ENCODE measurements at places on chromosomes 1 and 21. TPM values are rescaled to one million over a fixed set of nuclear protein-coding genes. Genes with fewer than 3 reads are reported as not detected.

Gene RHCE
- not detected for polyA plus RNA-seq

Gene ZNF593OS
- polyA plus RNA-seq, result 0.50 TPM

Gene TMEM82
- polyA plus RNA-seq, result 25.3 TPM

Gene RIPPLY3
- not detected for polyA plus RNA-seq

Gene NOS1AP
- polyA plus RNA-seq, result 1.8 TPM

- H3K27ac ChIP-seq, result peak overlapping the region; percentile 63
- no peak for DNase-seq
Measured at GRCh38 chr1:3857791-3858129, 484 bp downstream of the DFFB start.

Gene ATP1A4
- 0.24 TPM for polyA plus RNA-seq

Gene TGFB2
- polyA plus RNA-seq, result not detected

Gene CLDN17
- not detected for polyA plus RNA-seq

GRCh38 chr1:25770541-25771220, 29.3 kb upstream of the SELENON start:
- H3K4me1 ChIP-seq, result peaks cover 6% of the 10 kb centered on the region
- H3K27me3 ChIP-seq, result no peaks in the 10 kb centered on the region
- H3K4me3 ChIP-seq, result no peak overlapping the region
- no peak for DNase-seq
- H3K27ac ChIP-seq, result peak overlapping the region; percentile 83

Gene KCNJ9
- not detected for polyA plus RNA-seq

- no peaks in the 10 kb centered on the region for H3K27me3 ChIP-seq
- H3K4me1 ChIP-seq, result peaks cover 3% of the 10 kb centered on the region
Measured at GRCh38 chr1:56755911-56756310, 63.3 kb downstream of the FYB2 start.

DNA sequence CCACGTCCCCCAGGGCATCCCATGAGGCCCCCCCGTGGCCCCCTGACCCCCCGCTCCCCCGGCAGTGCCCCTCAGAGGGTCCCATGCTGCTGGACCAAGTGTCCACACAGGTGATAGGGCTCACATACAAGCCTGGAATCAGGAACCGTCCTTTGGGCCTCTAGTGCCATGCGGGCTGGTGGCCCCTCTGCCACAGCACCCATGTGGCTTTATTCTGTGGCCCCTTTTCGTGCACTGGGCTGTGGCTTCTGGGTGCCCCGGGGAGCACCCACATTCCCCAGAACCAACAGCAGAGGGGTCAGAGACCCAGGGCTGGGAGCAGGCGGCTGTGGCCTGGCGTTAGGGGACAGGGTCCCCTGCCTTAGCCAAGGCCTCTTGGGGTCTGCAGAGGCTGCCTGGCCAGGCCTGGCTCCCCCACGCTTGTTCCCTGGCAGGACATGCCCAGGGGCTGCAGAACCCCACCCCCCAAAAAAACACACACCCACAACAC, 31.7 kb downstream of the SLC19A1 start:
- no peak for DNase-seq
- peaks cover 45% of the 10 kb centered on the region for H3K36me3 ChIP-seq
- H3K4me1 ChIP-seq, result no peaks in the 10 kb centered on the region
- no peak overlapping the region for H3K4me3 ChIP-seq
- no peaks in the 10 kb centered on the region for H3K27me3 ChIP-seq

Gene RGS8
- polyA plus RNA-seq, result not detected

GRCh38 chr1:9659328-9659727, 7.8 kb downstream of the PIK3CD start:
- no peak overlapping the region for H3K27ac ChIP-seq
- H3K4me3 ChIP-seq, result no peak overlapping the region
- no peaks in the 10 kb centered on the region for H3K36me3 ChIP-seq
- H3K27me3 ChIP-seq, result no peaks in the 10 kb centered on the region
- no peak for DNase-seq
- no peaks in the 10 kb centered on the region for H3K4me1 ChIP-seq

DNA sequence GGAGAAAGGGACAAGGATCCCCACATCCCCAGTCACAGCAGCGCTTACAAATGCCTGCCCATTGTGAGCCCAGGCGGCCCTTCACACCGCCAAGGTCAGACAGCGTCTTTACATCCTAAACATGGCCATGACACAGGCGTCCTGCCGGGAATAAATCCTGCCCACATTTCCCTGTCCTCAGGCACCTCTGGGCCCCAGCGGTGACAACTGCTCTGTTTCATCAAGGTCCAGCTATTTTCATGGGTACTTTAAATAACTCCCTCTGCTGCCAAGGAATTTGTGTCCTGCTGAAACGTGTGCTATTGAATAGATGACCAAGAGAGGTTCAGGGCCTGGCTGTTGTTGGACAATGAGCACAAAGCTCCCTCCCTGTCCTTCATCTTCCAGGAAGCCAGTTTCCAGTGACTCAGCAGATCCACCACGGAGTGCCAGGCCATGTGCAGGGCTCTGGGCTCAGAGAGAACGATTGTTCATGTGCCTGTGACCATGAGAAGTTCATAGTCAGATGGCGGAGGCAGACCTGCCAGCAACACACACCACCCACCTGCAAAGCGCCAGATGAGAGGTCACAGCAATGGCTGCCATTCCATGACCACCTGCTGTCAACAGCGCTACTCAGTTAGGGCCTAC, 195.8 kb downstream of the MATN1 start:
- no peaks in the 10 kb centered on the region for H3K4me1 ChIP-seq
- H3K27ac ChIP-seq, result no peak overlapping the region

GRCh38 chr1:29962831-29963247, 726.5 kb downstream of the PTPRU start:
- H3K4me3 ChIP-seq, result no peak overlapping the region
- H3K27me3 ChIP-seq, result no peaks in the 10 kb centered on the region
- no peak overlapping the region for H3K27ac ChIP-seq
- no peaks in the 10 kb centered on the region for H3K36me3 ChIP-seq
- no peak for DNase-seq

Gene OR2G6
- not detected for polyA plus RNA-seq

Gene ADAM30
- polyA plus RNA-seq, result not detected

Gene AMIGO1
- 2.8 TPM for polyA plus RNA-seq

- H3K27ac ChIP-seq, result peak overlapping the region; percentile 86
- DNase-seq, result peak; percentile 65
- H3K27me3 ChIP-seq, result no peaks in the 10 kb centered on the region
- H3K4me1 ChIP-seq, result peaks cover 53% of the 10 kb centered on the region
- H3K36me3 ChIP-seq, result no peaks in the 10 kb centered on the region
Measured at GRCh38 chr1:235078480-235079381, 49.9 kb downstream of the TOMM20 start.

DNA sequence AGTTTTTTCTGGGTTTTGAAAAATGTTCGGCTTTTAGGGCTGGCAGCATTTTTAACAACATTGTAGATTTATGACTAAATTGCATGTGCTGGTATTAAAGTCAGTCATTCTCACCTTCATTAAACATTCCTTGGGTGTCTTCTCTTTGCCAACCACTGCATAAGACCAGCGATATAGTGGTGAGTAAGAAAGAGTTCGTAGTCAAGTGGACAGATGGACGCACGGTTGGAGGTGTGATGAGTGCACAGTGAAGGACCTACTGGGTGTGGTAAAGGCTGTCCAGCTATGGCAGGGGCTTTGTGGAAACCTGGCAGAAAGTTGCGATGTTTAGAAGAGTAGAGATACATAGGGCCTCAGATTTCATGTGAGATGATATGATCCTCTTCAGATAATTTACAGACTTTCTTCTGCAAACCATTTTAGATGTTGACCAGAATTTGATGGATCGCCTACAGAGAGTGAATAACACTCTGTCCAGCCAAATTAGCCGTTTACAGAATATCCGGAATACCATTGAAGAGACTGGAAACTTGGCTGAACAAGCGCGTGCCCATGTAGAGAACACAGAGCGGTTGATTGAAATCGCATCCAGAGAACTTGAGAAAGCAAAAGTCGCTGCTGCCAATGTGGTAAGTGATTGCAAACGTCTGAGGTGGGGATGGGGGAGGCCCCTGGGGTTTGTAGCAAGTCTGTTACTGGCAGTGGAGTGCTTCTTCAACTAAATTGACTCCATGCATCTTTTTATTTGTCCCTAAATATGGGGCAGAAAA, 56.0 kb upstream of the LAMC2 start:
- no peak for DNase-seq
- H3K4me3 ChIP-seq, result no peak overlapping the region
- no peaks in the 10 kb centered on the region for H3K36me3 ChIP-seq
- H3K27ac ChIP-seq, result no peak overlapping the region
- H3K27me3 ChIP-seq, result no peaks in the 10 kb centered on the region

GRCh38 chr1:65209005-65209885, 61.2 kb downstream of the AK4 start:
- H3K4me1 ChIP-seq, result no peaks in the 10 kb centered on the region
- DNase-seq, result peak; percentile 48
- no peaks in the 10 kb centered on the region for H3K27me3 ChIP-seq
- no peak overlapping the region for H3K4me3 ChIP-seq
- no peaks in the 10 kb centered on the region for H3K36me3 ChIP-seq

DNA sequence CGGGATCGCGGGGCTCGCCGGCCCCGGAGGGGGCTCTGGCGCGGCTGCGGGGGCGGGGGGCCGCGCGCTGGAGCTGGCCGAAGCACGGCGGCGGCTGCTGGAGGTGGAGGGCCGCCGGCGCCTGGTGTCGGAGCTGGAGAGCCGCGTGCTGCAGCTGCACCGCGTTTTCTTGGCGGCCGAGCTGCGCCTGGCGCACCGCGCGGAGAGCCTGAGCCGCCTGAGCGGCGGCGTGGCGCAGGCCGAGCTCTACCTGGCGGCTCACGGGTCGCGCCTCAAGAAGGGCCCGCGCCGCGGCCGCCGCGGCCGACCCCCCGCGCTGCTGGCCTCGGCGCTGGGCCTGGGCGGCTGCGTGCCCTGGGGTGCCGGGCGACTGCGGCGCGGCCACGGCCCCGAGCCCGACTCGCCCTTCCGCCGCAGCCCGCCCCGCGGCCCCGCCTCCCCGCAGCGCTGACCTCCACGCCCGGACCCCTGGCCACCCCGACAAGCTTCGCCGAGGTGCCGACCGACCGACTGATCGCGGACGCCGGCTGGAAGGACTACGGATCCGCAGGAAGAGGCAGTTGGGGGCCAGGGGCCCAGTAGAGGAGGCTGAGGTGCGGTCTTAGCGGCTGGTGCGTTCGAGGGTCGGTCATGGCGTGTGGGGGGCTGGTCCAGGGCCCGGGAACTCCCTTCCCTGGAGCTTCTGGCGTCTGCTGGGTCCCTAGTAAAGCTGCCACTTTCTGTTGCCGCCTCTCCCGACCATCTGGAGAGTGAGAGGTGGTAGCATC, 711 bp downstream of the TRNP1 start:
- H3K4me3 ChIP-seq, result peak overlapping the region; percentile 66
- no peaks in the 10 kb centered on the region for H3K36me3 ChIP-seq
- no peak overlapping the region for H3K27ac ChIP-seq
- no peak for DNase-seq
- H3K27me3 ChIP-seq, result peaks cover 16% of the 10 kb centered on the region

GRCh38 chr1:41098730-41099460, 77.4 kb upstream of the SLFNL1 start:
- H3K36me3 ChIP-seq, result peaks cover 1% of the 10 kb centered on the region
- no peaks in the 10 kb centered on the region for H3K27me3 ChIP-seq
- H3K4me3 ChIP-seq, result no peak overlapping the region
- DNase-seq, result no peak
- H3K4me1 ChIP-seq, result no peaks in the 10 kb centered on the region

DNA sequence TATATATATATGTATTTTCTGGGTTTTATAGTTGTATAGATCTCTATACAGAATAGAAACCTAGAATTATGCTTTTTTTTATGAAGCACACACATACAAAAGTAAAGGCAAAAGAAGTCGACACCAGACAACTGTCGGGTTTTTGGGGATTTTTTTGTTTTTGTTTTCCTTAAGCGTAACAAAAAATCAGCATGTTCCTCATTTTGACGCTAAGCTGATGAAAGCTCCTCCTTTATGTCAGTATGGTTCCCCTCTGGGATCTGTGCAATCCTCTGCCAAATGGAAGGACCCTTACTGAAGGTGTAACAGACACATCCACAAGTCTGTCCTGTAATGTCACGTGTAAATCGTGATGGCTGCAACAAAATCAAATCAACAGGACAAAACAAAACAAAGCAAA, 226.2 kb downstream of the RHOU start:
- no peak overlapping the region for H3K4me3 ChIP-seq
- H3K4me1 ChIP-seq, result peaks cover 12% of the 10 kb centered on the region
- H3K27ac ChIP-seq, result no peak overlapping the region
- no peaks in the 10 kb centered on the region for H3K27me3 ChIP-seq
- no peaks in the 10 kb centered on the region for H3K36me3 ChIP-seq
- no peak for DNase-seq

DNA sequence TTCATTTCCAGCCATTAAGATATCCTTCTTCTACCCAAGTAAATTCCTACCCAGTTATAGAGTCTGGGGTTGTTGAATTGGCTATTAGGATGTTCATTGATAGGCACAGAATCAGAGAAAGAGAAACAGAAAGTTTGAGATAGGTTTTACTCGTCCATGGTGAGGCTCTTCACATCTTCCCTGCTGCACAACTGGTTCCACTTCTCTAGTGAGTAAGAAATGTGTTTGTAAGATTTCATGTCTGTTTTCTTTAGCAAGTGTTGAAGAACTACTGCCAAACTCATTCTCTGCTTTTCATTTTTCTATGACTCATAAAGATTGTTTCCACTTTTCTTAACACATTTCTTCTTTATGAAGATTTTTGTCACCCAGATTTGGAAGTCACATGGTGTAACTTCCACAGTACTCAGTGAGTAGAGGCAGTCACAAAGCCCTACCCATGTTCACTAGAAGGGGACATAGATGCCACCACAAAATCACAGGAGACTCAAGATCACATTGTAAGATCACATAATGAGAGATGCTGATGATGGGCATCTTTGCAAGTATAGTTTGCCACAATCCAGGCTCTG, 152.3 kb downstream of the SNX7 start:
- H3K36me3 ChIP-seq, result no peaks in the 10 kb centered on the region
- H3K4me1 ChIP-seq, result no peaks in the 10 kb centered on the region
- H3K27ac ChIP-seq, result no peak overlapping the region
- H3K4me3 ChIP-seq, result no peak overlapping the region
- no peak for DNase-seq
- no peaks in the 10 kb centered on the region for H3K27me3 ChIP-seq

GRCh38 chr1:228555074-228555994, 68.2 kb downstream of the RNF187 start:
- no peak for DNase-seq
- H3K36me3 ChIP-seq, result no peaks in the 10 kb centered on the region
- no peak overlapping the region for H3K4me3 ChIP-seq
- H3K27me3 ChIP-seq, result peaks cover 6% of the 10 kb centered on the region
- H3K4me1 ChIP-seq, result no peaks in the 10 kb centered on the region

Gene SPRR3
- not detected for polyA plus RNA-seq

GRCh38 chr1:200668514-200669313, 993 bp downstream of the DDX59 start:
- peaks cover 7% of the 10 kb centered on the region for H3K4me1 ChIP-seq
- peaks cover 5% of the 10 kb centered on the region for H3K36me3 ChIP-seq
- H3K27ac ChIP-seq, result peak overlapping the region; percentile 99
- H3K27me3 ChIP-seq, result no peaks in the 10 kb centered on the region
- DNase-seq, result peak; percentile 50
